ENCODE measurements at places on chromosomes 7 and 10.

DNA sequence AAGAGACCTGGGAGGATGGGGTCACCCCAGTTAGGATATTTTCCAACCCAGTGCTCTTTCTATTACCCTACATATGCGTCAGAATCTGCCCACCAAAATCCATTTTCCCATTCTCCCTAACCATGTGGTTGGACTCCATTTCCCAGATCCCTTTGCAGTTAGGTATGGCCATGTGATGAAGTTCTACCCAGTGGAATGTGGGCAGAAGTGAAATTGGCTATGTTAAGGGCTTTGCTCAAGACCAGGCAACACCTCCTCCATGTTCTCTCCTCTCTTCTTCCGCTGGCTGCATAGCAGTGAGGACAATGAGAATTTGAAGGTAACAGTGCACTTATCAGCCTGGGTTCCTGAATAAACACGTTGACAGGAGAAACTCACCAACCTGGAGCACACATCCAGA is 111.3 kb downstream of the CABCOCO1 start:
- DNase-seq, result no peak

DNA sequence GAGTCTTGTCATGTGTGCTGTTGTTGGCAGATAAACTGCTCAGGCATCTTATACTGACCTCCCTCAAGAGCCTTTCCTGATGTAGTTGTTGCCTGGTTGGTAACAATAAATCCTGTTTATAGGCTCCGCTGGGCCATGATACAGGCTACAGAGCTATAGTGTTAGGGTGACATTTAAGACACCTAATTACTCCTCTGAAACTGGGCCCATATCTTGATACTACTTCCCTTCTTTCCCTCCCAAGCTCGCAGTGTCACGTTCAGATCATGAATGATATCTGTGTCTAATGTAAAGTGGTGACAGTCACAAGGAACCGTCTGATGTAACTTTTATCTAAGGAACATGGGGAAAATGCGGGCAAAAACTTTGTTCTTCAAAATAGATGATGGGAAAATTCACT is 35.4 kb downstream of the CROT start:
- DNase-seq, result no peak

GRCh38 chr10:14003517-14004184 is 327.1 kb downstream of the FRMD4A start:
- DNase-seq, result no peak

GRCh38 chr7:30465811-30466180 is 12.8 kb downstream of the NOD1 start:
- DNase-seq, result no peak

DNA sequence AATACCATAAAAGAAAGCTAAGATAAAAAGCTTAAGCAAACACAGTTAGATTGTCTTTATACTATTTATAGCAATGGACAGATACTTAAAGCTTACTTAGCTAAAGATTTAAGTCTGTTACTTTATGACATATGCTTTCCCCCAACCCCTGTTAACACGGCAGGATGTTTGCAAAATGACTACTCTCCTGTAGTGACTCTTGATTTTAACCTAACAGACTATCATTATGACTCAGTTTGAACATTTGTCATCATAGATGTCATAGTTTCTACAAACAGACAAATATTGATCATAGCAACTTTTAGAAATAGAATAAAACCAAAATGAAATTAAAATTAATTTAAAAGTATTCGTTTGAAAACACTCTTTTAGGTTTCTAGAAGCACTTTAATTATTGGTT is 7.8 kb upstream of the COMMD3 start:
- no peak for DNase-seq

DNA sequence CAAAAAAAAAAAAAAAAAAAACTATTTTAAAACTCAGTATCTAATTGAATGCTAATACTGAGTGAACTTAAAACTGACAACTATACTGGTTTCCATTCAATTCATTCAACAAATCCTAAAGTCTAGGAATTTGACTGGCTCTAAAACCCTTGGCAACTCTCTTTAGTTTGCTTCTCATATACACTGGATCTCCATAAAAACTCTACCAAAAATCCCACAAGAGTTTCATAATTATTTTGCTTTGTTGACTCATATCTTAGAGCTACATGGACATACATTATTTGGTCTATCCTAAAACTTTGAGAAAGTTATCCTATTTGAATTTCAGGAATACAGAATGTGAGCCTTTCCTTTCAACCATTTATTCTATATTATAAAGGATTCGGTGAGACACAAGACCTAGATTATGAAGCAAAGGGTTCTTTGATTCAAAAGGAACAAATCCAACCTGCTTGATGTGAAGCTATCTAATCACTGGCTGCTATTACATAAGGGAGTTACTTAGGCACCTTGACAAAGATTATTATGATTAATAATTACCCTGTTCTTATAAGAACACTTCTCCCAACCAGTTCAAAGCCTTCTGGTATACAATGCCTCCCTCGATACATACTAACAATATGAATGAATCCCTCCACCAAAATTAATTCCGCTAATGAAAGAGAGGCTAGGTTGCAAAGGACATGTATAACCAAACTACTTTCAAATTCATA is 15.8 kb upstream of the KMT2E start:
- no peak for DNase-seq

GRCh38 chr10:44102726-44103255 is 282.1 kb downstream of the CXCL12 start:
- no peak for DNase-seq

GRCh38 chr10:24378126-24378920 is 169.4 kb downstream of the KIAA1217 start:
- no peak for DNase-seq
